ENCODE measurements at places on chromosomes 7 and 10.

DNA sequence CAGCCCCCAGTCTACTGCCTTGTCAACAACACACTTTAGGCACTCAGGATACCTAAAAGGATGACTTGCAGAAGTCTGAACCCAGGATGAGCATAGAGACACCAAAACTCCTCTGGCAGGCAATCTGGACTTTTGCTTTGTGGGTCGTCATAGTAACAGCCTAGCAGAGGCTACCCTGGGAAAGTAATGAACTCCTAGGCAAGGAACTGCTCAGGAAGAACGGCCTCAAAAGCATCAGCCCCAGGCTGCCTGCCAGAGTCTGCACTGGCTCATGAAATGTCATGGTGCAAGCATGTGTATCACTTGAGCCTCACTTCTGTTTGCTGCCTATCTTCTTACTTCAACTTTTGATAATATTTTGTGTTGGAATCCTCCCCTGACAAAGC lies 715.1 kb downstream of the GRID1 start:
- DNase-seq, result no peak

GRCh38 chr10:88228130-88228529 lies 355.0 kb downstream of the RNLS start:
- no peak for DNase-seq

DNA sequence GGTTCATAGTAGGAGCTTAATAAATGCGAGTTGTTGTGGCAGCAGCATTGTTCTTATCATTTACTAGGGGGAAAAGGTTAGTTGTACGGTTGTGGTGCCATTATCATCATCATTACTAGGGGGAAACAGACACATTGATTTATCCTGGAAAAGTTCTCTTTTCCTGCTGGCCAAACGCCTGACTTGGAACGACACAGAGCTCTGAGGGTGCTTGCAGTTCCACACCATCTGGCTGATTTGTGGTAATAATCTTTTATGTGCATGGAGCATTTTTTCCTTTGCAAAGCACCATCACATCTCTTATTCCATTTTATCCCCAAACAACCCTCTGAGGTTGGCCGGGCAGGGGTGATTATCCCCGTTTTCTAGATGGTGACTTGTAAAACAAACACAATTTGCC lies 219.4 kb downstream of the BUB3 start:
- no peak for DNase-seq

DNA sequence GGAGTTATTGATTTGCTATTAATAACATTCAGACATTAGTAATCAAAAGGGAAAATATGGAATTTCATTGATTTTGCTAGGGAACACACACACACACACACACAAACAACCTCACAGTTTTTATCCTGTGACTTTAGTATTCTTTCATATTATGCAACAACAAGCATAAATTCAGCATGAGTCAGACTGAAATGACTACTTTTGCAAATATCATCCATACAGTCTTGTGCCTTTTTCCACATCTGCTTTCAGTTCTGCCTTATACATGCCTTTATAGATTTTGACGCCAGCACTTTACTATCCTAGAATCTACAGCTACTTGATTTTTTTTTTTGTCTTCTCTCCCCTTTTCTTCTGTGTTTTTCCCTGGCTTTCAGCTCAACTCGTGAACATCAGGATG lies 975.8 kb upstream of the LRRTM3 start:
- DNase-seq, result no peak

DNA sequence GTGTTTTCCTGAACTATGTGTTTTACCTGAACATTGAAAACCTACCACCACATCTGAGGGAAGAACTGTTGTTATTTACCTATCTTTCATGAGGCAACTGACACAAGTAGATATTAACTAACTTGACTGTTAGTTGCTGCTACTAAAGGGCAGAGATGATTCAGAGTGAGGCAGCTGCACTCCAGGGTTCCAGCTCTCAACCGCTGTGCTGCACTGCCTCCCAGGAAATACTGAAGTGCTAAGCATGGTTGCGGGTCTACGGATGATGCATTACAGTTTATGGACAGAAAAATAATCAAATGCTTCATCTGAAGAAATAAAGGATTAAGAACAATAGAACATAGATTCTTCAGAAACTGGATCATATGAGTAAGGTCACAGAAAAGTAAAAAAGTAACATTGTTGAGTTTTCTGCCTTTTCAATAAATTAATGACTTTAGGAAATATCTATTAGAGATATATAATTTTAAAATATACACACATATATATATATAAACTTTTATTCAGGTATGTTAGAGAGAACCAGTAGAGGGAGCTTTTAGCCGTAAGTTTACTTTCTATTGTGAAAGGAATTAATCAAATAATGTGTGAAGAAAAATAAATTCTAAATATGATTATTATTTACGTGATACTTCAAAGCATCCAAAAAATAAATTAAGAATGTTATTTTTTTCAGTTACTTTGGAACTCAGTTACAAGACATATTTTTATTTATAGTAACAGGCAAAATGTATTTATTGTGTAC lies 620.0 kb downstream of the CNTNAP2 start:
- peak; percentile 4 for DNase-seq

- DNase-seq, result no peak
Observed at GRCh38 chr7:77797734-77798393, 370 bp downstream of the TMEM60 start.

DNA sequence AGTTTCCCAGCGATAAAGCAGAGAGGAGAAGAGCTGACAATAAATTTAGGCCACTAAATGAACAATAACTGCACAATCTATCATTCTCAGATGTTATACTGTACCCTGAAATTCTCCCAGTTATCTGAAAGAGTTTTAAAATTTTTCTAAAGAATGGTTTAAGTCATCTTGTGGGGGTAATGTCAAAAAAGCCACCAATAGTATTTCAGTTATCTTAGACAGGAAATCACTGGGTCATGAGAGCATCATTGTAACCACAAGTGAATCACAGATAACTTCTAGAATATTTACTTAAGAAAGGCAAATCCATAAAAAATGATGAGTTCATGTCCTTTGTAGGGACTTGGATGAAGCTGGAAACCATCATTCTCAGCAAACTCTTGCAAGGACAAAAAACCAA lies 147.1 kb downstream of the DNAJB9 start:
- no peak for DNase-seq
